ENCODE measurements at places on chromosomes 4 and X.

DNA sequence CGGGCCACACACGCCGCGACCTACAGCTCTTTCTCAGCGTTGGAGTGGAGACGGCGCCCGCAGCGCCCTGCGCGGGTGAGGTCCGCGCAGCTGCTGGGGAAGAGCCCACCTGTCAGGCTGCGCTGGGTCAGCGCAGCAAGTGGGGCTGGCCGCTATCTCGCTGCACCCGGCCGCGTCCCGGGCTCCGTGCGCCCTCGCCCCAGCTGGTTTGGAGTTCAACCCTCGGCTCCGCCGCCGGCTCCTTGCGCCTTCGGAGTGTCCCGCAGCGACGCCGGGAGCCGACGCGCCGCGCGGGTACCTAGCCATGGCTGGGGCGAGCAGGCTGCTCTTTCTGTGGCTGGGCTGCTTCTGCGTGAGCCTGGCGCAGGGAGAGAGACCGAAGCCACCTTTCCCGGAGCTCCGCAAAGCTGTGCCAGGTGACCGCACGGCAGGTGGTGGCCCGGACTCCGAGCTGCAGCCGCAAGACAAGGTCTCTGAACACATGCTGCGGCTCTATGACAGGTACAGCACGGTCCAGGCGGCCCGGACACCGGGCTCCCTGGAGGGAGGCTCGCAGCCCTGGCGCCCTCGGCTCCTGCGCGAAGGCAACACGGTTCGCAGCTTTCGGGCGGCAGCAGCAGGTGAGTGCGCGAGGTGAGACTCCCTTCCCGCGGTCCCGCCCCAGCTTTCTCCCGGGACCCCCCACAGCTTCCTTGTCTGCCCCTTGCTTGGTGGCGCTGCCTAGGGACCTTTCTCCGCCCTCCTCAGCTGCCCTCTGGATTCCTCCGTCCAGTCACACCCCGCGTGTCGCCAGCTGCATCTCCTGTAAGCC, 678 bp downstream of the BMP3 start:
- no peak for DNase-seq

- DNase-seq = no peak
These were observed 58.5 kb downstream of the PRPS1 start for GRCh38 chrX:107686792-107687191.

- DNase-seq = no peak
These were observed 15.4 kb upstream of the ZNF41 start for GRCh38 chrX:47498411-47498810.

- DNase-seq = no peak
These were observed 563.4 kb upstream of the TENM3 start for GRCh38 chr4:181679754-181680153.

DNA sequence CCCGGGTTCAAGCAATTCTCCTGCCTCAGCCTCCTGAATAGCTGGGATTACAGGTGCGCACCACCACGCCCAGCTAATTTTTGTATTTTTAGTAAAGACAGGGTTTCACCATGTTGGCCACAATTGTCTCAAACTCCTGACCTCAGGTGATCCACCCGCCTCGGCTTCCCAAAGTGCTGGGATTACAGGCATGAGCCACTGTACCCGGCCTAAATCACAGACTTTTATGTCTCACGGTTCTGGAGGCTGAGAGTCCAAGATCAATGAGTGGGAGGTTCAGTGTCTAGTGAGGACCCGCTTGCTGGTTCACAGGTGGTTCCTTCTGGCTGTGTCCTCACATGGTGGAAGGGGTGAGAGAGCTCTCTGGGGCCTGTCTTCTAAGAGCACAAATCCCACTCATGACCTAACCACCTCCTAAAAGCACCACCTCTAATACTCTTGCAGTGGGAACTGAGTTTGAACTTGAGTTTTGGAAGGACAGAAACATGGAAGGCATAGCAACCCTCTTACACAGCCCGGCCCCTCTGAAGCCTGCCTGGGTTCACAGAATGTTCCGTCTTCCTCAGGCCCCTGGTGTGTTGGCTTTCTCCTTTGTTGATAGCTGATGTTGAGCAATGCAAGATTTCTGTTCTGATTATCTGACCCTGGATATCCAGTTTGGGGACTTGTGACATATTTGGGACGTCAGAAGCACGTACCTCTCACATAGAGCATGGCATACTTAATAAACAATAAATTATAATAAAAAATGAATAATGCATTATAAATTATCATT, 1.9 kb upstream of the AKAP17A start:
- no peak for DNase-seq

DNA sequence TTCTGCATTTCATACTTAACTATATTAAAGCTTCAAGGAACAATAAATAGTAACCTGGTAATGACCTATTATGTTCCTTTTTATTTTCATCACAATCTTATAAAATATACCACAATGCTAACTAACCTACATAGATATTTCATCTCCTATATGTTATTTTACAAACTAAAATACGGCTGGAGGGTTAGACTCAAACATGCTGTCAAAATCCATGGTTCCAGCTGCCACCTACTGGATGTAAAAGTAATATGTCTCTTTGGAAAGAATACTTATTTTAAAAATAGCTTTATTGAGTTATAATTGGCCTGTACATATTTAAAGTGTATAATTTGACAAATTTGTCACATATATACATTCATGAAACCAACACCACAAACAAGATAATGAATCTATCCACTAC, 15.0 kb downstream of the RGN start:
- DNase-seq = peak; percentile 46
